Chondrocyte (in vitro differentiated cells): ENCODE measurements at places on chromosomes 7 and 10.

GRCh38 chr7:5838761-5839500, 41.7 kb upstream of the OCM start:
- no peak for DNase-seq

DNA sequence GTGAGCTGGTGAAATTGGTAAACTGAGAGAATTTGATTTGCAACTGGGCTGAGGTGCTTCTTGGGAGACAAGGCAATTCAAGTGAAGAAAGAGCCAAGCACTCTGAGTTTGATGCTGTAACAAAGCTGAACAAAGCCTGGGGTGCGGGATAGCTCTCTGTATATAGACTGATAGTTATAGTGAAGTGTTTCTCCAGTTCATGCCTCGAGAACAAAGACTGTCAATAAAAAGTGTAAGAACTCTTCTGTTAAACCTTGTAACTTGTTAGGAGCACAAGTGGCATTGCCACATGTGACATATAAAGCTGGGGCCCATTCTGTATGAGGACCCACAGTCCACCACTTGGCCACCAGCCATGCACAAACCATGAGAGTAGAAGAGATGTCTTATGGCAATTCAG, 11.3 kb upstream of the PNPLA8 start:
- DNase-seq, result no peak

DNA sequence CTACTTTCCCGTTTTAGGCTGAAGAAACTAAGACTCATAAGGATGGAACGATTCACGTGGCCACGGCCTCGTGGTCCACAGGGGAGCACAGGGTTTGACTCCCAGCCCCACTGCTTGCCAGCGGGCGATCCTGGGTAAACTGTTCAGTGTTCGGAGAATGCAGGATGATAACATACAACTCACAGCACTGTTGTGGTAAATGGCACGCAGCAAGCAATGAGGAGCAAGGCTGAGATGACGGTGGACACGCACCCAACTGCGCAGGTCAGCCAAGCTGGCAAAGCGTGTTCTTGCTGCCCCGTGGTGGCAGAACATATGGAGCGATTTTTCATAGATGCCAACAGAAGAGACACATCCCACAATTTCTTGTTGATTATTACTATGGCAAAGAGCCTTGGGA, 272.7 kb downstream of the DNAJB6 start:
- peak; percentile 48 for DNase-seq

DNA sequence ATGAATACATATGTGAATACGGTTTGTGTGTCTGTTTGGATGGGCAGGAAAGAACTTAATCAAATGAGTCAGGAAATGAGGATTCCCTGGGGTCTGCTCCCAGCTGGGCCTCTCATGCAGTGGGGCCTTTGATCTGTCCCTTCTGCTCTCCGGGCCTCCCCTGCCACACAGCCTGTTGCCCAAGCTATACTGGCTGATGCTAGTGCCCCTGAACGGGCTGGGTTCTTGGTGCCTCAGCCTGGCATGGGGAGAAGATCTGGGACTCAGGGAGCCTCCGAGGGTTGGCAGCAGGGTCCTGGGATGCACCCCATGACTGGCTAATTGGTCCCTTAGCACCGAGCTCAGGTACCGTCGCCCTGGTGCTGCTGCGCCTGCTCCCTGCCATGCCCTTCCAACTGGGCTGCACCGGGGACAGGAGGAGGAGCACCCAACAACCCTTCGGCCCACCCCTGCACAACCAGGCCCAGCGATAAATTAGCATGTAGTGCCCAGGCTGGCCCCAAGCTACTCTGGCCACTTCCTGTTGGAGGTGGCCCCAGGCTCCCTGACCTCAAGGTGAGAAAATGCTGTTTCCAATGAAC, 59.9 kb upstream of the DUSP5 start:
- peak; percentile 77 for DNase-seq

GRCh38 chr10:122331100-122331499, 43.4 kb upstream of the PLEKHA1 start:
- DNase-seq, result no peak

DNA sequence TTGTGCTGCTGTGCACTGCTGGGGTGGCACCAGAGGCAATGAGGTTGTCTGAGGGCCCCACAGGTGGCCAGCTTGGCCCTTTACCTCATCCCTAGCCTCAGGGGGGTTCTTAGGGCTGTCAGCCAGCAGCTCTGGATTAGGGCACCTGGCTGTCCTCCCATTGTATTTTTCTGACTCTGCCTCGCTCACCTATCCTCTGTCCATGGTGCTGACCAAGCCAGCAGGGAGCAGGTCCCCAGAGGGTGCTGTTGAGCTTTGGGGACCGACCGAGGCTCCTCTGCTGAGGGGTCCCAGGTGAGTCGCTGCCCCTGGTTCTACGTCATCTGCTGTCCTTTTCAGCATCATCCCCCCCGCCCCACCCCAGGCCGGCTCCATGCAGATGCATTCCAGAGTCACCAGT, 32.1 kb upstream of the ZNF735 start:
- DNase-seq, result no peak
